ENCODE measurements at places on chromosomes 1 and 21.

DNA sequence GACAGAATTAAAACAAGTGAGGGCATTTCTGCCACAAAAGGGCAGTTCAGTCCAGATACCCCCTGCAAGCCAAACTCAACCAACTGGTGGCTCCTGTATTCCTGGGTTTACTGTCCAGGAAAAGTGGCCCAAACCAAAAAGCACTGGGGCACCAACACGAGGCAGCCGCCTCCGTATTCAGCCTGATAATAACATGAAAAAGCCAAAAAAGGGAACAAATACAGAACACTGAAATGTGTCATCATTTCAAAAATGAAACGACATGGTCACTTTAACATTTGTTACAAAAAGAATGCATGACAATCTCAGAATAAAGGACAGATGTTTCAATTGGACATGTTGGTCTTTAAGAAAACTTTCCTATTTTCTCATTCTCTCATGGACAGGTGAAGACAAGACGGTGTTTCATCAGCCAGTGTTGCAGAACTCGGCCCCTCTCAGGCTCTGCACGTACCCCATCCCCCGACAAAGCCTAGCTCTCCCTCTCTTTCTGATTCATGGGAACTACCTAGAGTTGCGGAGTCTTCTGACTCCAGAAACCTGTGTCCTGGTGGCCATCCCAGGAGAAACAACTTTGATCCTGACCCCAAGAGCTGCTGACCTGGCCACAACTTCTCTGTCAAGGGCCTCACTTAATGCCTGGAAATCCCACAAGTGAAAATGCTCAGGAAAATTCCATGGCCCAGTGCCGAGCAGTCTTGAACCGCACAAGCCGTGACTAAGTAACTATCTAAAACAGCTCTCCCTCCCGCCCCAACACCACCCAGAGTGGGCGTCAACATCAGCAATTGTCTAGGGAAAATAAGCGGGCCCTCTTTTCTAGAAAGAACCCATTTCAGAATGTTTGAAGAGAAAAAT lies 27.1 kb downstream of the ZBTB17 start:
- no peak for DNase-seq

DNA sequence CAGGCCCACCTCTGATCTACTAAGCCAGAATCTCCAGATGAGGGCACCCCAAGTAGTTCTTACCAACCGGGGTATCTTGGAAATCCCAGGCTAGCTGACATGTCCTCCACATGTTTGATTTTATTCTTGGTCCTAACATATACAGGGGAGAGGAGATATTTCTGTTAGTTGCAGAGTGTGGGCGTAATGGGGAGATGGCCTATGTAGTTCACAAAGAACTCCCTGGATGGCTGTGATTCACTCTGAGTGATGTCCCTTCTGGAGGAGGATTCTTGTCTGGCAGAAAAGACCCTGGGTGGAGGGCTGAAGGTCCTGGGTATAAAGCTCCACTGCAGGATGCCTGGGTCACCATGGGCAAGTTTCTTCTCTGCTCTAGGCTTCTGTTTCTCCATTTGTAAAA lies 13.1 kb downstream of the MECR start:
- no peak for DNase-seq

- DNase-seq = no peak
Measured at GRCh38 chr1:21665711-21666575, 3.2 kb downstream of the RAP1GAP start.

DNA sequence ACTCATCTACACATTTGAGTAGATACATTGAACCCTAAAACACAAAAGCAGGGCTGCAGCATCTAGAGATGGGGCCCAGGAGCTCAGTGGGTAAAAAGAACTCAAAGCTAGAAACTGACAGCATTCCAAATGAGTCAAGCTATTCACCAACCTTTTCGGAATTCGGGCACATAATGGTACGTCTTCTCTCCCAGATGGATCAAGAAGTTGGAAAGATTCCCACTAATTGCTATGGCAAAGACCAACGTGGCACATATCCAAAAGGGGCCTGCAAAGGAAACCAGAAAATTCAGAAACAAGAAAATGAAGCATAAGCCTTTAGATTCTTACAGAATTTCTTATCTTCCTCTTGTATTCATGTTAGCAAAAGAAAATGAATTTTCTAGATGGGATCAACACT lies 18.4 kb downstream of the YIPF1 start:
- DNase-seq = no peak

Measured in Ammon's horn (tissue), 1 donor.